Fibroblast of upper back skin (primary cell): ENCODE measurements at places on chromosomes 5 and 9.

DNA sequence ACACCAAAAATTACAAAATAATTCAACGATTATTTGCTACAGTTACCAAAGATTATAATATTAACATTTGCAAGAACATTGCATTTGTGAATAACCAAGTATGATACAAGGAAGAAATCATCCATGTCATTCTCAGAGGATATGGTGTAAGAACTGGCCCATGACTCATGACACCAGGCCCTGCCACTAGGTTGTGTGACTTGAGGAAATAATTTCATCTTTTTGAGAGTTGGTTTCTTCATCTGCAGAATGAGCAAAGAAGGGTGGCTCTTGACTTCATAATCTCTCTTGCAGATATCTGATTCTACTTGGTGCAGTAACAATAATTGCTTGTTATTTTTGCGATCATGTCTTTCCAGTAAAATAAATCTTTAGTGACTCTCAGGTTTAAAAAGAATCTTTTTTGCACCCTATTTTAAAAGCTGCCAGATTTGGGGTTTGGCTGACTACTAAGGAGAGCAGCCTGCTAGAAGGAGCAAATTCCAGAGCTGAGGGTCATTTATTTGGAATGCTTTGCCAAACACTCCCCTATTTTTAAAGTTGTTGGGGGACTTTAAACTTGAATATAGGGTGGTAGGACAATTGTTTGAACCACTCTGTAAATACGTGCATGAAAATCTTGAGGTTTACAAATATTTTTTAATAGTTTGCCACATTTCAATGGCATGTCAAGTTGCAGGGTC is 23.5 kb downstream of the ITGA1 start:
- DNase-seq = peak; percentile 59

GRCh38 chr5:100595152-100595811 is 60.1 kb downstream of the FAM174A start:
- DNase-seq = peak; percentile 94

DNA sequence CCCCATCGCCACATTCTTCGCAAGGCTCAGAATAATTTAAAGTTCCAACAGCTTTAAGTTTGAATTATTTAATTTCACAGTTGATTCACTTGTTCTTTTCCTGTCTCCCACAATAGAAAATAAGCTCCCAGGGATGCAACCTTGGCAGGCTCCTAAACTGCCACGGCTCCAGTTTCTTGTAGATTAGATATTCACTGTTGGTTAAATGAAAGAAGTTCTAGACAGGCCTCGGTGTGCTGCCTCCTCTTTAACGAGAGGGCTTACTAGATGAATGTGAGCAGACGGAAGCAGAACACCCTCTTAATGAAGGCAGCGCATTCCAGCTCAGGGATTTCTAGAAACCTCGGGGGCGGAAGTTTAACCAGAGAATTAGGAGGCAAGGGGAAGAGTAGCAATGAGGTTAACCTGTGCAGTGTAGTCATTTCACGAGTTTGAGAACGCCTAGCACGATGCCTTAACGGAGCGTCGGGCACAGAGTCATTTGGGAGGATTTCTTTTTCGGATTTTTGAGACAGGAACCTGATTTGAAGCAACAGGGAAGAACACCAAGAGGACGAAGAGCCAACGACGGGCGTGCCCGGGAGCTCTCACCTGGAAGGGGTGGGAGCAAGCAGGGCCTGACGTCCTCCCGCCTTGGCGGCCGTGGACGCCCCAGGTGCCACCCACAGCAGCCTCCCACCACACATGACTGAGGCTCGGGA is 637 bp upstream of the SMC5 start:
- peak; percentile 71 for DNase-seq

DNA sequence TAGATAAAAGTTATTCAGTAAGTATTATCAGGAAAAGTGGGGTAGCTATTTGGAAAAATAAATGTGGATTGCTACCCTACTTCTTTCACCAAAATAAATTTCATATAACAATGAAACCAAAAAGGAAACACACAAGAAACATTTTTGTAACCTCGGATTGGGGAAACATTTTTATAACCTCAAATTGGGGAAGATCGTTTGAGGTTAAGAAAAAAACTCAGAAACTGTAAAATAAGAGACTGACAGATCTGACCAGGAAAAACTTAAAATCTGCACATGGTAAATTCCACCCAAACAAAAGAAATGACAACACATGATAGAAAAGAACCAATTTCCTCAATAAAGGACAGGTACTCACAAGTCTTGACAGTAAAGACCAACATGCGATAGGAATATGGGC is 13.5 kb downstream of the EFCAB9 start:
- no peak for DNase-seq

DNA sequence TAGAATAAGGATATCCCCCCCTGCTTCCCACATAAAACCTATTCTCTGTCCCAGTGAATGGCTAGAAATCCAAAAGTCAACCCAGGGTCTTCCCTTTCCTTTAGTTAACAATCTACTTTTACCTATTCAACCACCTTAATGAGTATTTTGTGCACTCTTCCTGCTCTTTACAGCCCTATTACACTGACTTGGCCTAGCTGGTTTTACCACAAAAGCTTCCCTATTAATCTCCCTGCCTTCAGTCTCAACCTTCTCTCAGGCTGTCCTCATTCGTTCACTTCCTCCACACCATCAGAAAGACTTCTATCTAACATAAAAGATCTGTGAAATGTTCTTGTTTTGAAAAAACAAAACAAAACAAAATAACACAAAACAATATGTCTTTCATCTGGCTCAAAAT is 16.2 kb downstream of the CTNNAL1 start:
- no peak for DNase-seq

DNA sequence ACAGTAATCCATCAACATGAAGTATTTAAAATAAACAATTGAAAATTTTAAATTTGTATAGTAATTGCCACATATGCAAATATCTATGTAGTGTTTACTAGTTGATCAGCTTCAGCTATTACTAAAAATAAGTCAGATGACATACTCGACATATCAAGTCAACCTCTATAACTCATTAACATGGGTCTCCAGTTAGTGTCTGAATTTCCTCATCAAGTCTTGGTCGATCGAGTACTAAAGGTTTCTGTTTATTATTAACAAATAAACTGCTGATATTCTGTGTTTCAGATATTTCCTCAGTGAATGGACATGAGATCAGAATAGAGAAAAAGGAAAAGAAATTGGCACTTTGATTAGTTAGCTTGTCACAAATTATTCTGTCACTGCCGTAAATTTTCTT is 266.5 kb upstream of the ITGA1 start:
- no peak for DNase-seq

GRCh38 chr5:45795458-45795857 is 99.3 kb upstream of the HCN1 start:
- no peak for DNase-seq

DNA sequence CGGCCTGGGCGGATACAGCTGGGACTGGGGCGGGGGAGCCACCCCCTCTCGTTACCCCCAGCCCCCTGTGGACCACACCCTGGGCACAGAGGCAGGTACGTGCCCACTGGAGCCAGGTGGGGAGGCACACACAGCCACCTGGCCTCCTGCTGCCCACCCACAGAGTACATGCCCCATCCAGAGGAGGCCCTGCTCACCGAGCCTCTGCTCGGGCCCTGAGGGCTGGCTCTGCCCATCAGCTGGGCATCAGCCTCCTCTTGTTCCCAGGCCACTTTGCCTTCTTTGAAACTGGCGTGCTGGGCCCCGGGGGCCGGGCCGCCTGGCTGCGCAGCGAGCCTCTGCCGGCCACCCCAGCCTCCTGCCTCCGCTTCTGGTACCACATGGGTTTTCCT is 6.3 kb downstream of the MAMDC4 start:
- DNase-seq = no peak

DNA sequence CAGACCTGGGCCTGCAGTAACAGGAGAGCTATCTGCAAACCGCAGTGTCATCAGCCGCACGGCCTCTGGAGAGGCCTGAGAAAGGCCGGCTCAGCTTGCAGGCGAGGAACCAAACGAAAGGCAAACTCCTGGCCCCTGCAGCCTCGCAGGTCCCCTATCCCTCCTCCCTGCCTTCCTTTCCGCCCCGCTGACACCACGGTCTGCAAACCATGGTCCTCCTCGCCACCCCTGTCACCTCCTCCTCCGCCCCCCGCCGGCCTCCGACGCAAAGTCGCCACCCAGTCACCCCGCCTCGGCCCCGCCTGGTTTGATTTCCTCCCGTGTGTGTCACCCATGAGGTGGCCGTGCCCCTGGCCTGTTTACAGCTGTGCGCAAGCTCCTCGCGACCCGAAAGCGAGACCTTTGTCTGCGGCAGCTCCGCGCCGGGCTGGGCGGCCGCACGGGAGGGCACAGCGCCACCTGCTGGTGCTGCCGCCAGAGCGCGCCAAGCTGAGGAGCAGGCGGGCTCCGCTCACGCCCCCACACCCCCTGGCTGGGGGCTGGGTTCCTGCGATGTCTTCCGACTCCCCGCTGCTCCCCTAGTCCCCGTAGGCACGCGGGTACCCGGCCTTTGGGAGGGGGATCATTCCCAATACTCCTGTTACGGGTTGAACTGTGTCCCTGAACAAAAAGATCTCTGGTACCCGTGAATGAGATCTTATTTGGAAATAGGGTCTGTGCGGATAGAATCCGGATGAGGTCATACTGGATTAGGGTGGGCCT is 19.4 kb downstream of the GBGT1 start:
- DNase-seq = peak; percentile 44

DNA sequence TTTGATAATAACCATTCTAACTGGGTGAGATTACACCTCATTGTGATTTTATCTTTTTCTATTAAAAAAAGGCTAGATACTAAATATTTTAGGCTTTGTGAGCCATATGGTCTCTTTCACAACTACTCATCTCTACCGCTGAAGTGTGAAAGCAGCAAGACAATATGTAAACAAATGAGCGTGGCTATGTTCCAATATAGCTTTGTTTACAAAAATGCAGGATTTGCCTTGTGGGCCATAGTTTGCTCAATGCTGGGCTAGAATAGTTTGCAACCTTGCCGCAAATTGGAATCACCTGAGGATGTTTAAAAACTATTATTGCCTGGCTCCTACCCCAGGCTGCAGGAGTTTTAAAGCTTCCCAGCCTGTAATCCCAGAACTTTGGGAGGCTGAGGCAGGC is 10.2 kb upstream of the GPR150 start:
- no peak for DNase-seq

DNA sequence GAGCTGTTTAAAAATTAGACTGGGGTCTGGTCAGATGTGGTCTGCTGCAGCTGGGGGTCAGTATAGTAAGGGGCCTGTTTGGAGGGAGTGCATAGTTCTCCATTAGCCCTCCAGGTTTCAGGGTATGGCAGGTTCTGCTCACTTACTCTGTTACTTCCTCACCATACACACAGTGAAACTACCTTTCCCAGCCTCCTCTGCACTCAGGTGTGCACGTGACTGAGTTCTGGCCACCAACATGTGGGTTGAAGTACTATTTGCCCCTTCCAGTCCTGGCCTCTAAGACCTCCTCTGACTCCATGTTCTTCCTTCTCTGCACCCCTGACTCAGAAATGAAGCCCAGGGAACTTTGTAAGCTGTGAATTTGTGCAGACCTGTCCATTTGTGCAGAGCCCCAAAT is 190.5 kb upstream of the CLINT1 start:
- no peak for DNase-seq

DNA sequence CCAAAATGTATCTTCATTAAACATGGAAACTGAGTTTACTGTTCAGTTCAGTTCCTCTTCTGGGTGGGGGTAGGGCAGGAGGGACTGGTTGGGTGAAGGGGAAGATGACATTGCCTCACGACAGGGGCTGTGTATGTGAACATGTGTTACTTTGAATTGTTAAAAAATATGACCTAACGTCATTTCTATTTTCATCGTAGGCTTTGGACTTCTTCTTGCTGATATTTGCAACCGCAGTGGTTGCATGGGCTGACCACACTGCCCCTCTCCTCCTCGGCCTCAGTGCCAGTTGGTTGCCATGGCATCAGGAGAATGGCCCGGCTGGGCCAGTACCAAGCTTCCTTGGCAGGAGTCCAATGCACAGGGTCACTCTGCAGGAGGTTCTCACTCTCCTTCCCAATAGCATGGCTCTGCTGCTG is 41.5 kb downstream of the HACD4 start:
- DNase-seq = no peak

GRCh38 chr9:112489876-112490666 is 3.4 kb downstream of the KIAA1958 start:
- no peak for DNase-seq

GRCh38 chr5:53323511-53323910 is 156.9 kb upstream of the FST start:
- no peak for DNase-seq

- peak; percentile 98 for DNase-seq
Measured at GRCh38 chr9:112037281-112038016, 137.6 kb downstream of the SUSD1 start.

DNA sequence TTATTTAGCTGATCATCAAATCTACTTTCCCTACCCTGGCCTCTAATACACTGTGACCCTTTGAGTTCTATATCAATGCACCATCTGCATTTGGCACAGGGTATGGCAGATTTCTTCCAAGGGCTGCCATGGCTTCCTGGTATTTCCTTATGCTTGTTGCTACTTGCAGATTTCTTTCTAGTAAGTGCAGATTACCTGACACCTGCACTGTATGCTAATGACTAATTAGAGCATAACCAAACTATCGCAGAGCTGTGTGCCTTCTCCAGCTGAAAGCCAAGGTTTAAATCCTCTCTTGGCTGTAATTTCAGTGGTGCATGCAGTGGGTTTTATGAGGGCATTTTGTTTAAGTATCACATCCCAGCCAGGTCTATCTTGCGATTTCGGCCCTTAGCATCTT is 293.7 kb downstream of the KIF4B start:
- DNase-seq = no peak

DNA sequence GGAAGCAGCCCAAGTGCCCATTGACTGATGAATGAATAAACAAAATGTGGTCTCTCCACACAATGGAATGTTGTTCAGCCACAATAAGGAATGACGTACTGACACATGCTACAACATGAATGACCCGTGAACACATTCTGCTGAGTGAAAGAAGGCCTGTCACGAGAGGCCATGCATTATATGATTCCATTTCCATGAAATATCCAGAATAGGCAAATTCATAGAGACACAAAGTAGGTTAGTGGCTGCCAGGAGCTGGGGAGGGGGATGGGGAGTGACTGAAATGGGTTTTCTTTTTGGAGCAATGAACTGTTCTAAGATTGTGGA is 41.4 kb downstream of the BICD2 start:
- DNase-seq = peak; percentile 40

DNA sequence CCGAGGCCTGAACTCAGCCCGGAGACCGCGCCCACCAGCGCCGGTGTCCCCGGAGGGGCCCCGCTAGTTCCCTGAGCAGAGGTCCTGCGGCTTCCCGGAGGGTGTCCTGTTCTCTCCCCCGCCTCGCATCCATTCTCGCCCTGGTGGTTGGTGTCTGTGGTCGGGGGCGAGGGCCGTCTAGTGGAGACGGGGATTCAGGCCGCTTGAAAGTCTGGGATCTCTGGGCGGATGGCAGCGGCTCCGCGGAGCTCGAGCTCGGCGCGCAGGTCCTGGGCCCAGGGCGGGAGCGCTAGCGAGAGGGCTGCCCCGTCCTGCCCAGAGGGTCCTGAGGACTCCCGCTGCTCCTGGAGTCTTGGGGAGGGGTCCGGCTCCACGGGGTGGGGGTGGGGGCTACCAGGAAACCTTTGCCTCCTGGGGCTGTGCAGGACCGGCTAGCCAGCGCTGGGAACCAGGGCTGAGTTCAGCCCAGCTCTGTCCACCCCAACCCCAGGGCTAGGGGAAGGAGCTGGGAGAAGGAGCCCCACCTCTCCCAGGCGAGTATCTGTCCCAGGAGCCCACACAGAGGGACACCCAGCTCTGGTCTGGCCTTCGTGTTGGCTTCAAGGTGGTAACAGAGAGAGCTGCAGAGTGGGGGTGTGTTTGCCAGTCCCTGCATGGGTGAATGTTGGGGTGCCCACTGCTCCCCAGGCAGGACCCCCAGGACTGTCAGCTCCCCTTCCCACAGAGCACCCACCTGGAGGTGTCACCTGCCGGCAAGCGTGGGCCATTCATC is 4.0 kb downstream of the TOR4A start:
- DNase-seq = no peak

- DNase-seq = no peak
Measured at GRCh38 chr5:133928587-133929393, 39.6 kb downstream of the C5orf15 start.
